MCF 10A (cell line): ENCODE measurements at places on chromosomes 3 and 15.

DNA sequence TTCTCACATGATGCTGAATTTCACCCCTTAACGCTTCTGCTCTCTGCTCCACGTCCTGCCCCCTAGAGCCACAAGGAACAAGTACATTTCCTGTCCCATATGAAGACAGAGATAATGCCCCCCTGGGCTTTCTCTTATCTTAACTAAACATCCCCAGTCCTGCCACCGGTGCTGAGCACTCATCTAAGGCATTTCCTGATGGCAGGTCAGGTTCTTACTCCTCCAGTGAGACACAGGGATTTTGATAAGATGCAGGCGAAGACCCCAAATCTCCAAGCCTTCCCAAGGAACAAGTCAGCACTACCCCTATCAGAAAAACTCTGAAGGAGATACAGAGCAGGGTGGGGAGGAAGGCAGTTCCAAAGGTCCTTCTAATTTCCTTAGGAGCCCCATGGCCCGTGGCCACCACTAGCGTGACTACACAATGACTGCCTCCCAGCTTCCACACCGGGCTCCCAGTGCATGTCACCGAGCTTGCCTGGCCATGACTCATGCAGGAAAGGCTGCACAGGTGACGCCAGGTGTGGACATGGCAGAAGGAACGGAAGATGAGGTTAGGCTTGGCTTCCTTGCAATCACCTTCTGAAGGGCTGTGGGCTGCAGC lies 152.9 kb downstream of the XXYLT1 start:
- DNase-seq: peak; percentile 73

- DNase-seq: no peak
These were observed 87.0 kb upstream of the LMOD3 start for GRCh38 chr3:69209413-69209812.

- no peak for DNase-seq
These were observed 55.8 kb upstream of the TSPAN3 start for GRCh38 chr15:77126529-77127326.

GRCh38 chr3:113286524-113286923 lies 75.2 kb downstream of the BOC start:
- DNase-seq: no peak

DNA sequence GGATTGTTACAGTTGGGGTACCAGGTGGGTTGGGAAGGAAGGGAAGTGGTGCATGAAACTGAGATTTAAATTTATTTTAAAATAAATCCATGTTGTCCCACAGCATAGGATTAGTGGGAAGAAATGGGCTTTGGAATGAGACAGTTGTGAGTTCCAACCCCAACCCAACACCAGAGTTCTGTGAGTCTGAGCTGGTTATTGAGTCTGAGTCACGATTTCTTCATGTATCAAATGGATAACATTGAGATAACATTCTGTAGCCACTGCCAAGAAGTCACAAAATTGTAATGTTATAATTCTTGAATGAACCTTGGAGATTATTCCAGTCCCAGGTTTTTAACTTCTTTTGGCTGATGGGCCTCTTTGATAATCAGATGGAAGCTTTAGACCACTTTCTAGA lies 13.7 kb downstream of the IFT122 start:
- DNase-seq: no peak

DNA sequence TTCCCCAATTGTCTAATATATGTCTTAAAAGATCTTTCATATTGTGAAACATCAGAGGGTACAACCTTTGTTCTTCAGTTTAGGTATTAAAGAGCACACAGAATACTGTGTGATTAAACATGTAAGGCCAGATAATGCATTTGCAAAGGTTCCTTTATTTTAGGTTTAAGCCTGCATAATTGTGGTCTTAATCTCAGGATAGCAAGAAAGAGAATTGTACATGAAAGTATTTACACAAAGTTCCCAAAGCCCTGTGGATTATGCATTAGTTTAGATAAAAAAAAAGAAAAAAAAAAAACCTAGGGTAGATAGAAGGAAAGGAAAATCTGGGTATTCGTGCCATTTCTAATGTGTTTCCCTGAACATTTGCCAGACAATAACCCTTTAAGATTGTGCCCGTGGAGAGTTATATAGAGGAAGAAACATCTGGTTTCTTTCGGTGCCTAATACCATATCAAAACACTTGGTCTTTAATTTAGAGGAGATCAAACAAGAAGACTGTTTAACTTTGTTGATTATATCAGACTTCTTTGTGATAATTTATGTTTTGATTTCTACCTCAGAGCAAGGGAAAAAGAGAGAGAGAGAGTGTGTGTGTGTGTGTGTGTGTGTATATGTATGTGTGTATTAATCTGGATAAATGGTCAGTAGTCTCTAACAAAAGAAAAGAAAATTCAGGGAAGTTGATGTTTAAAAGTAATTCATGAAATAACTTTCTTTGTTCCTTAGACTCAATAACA lies 139.6 kb upstream of the CGNL1 start:
- DNase-seq: no peak

GRCh38 chr15:91622711-91623342 lies 230.7 kb upstream of the SLCO3A1 start:
- DNase-seq: no peak

GRCh38 chr3:11850003-11850402 lies 3.3 kb upstream of the TAMM41 start:
- no peak for DNase-seq
